ENCODE measurements at places on chromosomes 5 and 9. TPM values are rescaled to one million over a fixed set of nuclear protein-coding genes. Genes with fewer than 3 reads are reported as not detected.

GRCh38 chr9:16982780-16983310 lies 112.4 kb upstream of the BNC2 start:
- no peaks in the 10 kb centered on the region for H3K4me1 ChIP-seq
- H3K27ac ChIP-seq = no peak overlapping the region
- no peaks in the 10 kb centered on the region for H3K36me3 ChIP-seq
- H3K27me3 ChIP-seq = no peaks in the 10 kb centered on the region
- no peak overlapping the region for H3K4me3 ChIP-seq

DNA sequence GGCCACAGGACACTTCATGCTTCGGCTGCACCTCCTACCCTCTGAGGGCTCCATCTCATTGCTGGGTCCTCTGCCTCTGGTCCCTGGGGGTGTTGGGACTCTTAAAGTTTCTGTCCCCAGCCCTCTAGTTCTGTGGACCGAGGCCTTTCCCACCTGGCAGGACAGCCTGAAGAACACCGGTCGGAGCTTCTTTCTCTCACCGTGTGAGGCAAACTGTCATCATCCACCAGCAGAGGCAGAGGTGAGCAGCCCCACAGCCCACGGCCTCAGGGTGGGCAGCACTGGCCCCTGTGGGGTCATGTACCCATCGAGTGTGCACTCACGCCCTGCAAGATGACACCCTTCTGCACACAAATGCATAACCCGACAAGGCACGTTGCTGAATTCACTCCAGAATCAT lies 49.9 kb downstream of the IRX2 start:
- no peak for DNase-seq
- no peak overlapping the region for H3K27ac ChIP-seq
- no peaks in the 10 kb centered on the region for H3K27me3 ChIP-seq
- H3K4me1 ChIP-seq = no peaks in the 10 kb centered on the region
- H3K36me3 ChIP-seq = no peaks in the 10 kb centered on the region
- no peak overlapping the region for H3K4me3 ChIP-seq

The LRRC14B gene
- not detected for total RNA-seq

The MSMP gene
- total RNA-seq = not detected

DNA sequence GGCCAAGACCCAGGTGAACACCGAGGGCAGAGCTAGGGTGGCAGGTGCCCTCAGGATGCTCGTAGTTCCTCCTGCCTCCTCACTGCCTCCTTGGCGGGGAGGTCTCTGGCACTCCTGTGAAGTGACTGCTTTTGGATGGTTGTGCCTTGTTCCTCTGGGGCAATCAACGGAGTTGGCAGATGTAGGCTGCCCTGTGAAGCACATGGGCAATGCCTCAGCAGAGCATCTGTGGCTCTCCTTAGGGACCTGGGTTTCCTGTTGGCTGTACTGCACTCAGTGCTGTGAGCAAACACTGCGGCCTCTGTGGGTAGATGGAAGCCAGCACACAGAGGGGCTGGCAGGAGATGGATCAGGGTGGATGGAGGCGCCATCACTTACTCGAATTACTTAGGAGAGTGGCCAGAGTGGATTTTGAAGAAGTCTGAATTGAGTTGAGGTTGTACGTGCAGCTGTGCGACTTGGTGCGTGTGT lies 71.4 kb upstream of the COL5A1 start:
- H3K27ac ChIP-seq = no peak overlapping the region
- no peaks in the 10 kb centered on the region for H3K27me3 ChIP-seq
- H3K36me3 ChIP-seq = no peaks in the 10 kb centered on the region

- no peaks in the 10 kb centered on the region for H3K27me3 ChIP-seq
- no peak for DNase-seq
- no peak overlapping the region for H3K4me3 ChIP-seq
These were observed 130.3 kb downstream of the CDC42SE2 start for GRCh38 chr5:131394128-131394527.

- H3K27ac ChIP-seq = no peak overlapping the region
- H3K4me3 ChIP-seq = no peak overlapping the region
- no peak for DNase-seq
- H3K36me3 ChIP-seq = no peaks in the 10 kb centered on the region
- no peaks in the 10 kb centered on the region for H3K27me3 ChIP-seq
These were observed 18.0 kb downstream of the POLR1E start for GRCh38 chr9:37503736-37504135.

The CORO2A gene
- total RNA-seq = 3.7 TPM

GRCh38 chr9:37511016-37512010 lies 25.6 kb downstream of the POLR1E start:
- no peaks in the 10 kb centered on the region for H3K36me3 ChIP-seq
- no peak overlapping the region for H3K4me3 ChIP-seq
- no peak overlapping the region for H3K27ac ChIP-seq
- H3K4me1 ChIP-seq = no peaks in the 10 kb centered on the region

GRCh38 chr5:148477429-148477828 lies 93.7 kb downstream of the FBXO38 start:
- H3K4me1 ChIP-seq = no peaks in the 10 kb centered on the region
- no peak overlapping the region for H3K4me3 ChIP-seq
- DNase-seq = no peak
- no peaks in the 10 kb centered on the region for H3K27me3 ChIP-seq

GRCh38 chr5:123421773-123422172 lies 1.4 kb downstream of the CEP120 start:
- peak overlapping the region; percentile 74 for H3K4me3 ChIP-seq
- no peak overlapping the region for H3K27ac ChIP-seq
- no peak for DNase-seq
- no peaks in the 10 kb centered on the region for H3K27me3 ChIP-seq

GRCh38 chr9:95819636-95820035 lies 55.9 kb upstream of the ERCC6L2 start:
- H3K4me3 ChIP-seq = no peak overlapping the region
- H3K27me3 ChIP-seq = no peaks in the 10 kb centered on the region
- no peaks in the 10 kb centered on the region for H3K36me3 ChIP-seq
- DNase-seq = no peak

DNA sequence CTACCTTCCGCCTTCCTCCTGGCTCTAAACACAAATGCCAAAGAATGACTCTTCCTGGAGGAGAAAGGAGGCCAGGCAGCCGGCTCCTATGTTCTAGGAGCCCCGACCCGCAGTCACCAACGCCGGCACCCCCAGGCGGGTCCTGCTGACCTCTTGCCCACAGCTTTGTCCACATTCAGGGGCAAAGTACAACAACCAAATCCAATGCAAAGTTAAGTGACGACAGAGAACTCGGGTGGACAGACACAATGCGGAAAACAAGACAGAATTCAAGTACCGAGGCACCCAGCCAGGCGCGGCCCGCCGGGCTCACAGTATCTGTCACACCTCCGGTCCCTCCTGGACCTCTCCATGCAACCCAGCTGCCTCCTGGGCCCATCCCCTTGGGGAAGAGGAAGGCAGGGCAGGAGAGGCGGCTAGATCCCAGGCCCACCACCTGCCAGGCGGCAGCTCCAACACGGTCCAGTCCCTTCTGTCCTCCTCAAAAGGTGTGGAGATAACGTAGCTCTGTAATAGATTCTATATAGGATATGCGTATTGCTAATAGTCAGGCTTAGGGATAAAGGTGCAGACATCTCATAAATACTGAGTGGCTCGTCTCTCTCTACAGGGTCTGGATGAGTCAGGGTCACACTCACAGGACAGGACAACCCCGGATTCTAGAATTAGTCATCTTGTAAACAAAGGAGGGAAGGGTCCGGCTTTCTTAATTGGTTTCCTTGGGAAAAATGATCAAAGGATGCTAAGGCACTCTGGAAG lies 46.9 kb upstream of the UBAC1 start:
- H3K36me3 ChIP-seq = no peaks in the 10 kb centered on the region
- no peak overlapping the region for H3K4me3 ChIP-seq
- H3K27ac ChIP-seq = no peak overlapping the region
- DNase-seq = no peak
- peaks cover 8% of the 10 kb centered on the region for H3K4me1 ChIP-seq

DNA sequence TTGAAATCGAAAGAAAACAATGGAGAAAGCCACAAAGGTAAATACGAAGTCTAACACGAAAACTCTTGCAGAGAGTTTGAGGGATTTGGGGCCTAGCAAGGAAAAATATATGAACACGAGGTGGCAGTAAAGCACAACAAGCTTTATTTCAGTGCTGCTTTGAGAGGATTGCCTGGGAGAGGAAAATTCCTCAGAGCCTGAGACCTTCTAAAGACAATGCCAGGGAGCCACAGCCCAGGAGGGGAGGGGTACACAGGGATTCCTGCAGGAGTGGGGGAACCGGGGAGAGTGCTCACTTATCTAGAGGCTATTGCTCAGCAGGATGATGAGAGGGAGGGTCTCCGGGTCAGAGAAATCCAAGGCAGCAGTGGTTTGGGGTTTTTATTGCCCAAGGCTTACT lies 134.9 kb upstream of the ADCY2 start:
- no peak overlapping the region for H3K4me3 ChIP-seq
- no peak overlapping the region for H3K27ac ChIP-seq
- H3K27me3 ChIP-seq = no peaks in the 10 kb centered on the region
- DNase-seq = no peak

The SLC36A2 gene
- not detected for total RNA-seq

DNA sequence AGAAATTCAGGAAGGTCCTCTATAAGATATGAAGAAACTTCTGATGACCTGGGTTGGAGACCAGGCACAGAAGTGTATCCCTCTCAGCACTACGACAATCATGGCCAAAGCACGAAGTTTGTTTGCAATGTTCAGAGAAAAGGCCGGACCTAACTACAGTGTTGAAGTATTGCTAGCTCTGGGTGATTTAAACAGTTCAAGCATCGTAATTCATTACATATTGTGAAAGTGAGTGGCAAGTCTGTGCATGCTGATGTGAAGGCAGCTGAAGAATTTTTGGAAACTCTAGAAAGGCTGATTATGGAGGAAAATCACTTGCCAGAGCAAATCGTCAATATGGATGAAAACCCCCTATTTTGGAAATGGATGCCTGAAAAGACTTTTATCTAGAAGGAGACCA lies 67.2 kb upstream of the PANK3 start:
- H3K36me3 ChIP-seq = no peaks in the 10 kb centered on the region
- DNase-seq = no peak
- no peaks in the 10 kb centered on the region for H3K27me3 ChIP-seq
- no peak overlapping the region for H3K4me3 ChIP-seq
- H3K4me1 ChIP-seq = no peaks in the 10 kb centered on the region
- no peak overlapping the region for H3K27ac ChIP-seq

The MAMDC4 gene
- total RNA-seq = 6.1 TPM

The PRSS3 gene
- total RNA-seq = 2.0 TPM

The SLC24A2 gene
- total RNA-seq = 0.24 TPM

DNA sequence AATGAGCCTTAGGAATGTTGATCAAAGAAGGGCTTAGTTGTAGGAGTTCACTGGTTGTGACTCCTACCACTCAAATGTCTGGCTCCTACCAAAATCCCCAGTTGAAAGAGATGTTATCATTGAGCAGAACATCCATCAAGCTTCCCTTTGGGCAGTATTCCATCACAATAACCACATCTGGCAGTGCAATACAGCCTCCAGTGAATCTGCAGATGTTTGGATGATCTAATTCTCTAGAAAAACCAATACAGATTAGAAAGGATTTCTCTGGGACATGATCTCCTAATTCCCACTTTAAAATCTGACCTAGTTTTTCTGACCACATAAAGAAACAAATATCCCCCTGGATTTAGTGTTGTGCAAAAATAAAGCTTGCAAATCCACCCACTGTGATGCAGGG lies 81.6 kb downstream of the TMEM215 start:
- no peak overlapping the region for H3K4me3 ChIP-seq
- H3K4me1 ChIP-seq = no peaks in the 10 kb centered on the region
- no peak overlapping the region for H3K27ac ChIP-seq
- H3K27me3 ChIP-seq = no peaks in the 10 kb centered on the region
- DNase-seq = no peak
- H3K36me3 ChIP-seq = no peaks in the 10 kb centered on the region

- peak overlapping the region; percentile 94 for H3K27ac ChIP-seq
- peak; percentile 32 for DNase-seq
- peak overlapping the region; percentile 90 for H3K4me3 ChIP-seq
- H3K4me1 ChIP-seq = peaks cover 2% of the 10 kb centered on the region
- no peaks in the 10 kb centered on the region for H3K36me3 ChIP-seq
- no peaks in the 10 kb centered on the region for H3K27me3 ChIP-seq
These were observed 694 bp upstream of the PLIN2 start for GRCh38 chr9:19127871-19128500.

- H3K4me3 ChIP-seq = no peak overlapping the region
- no peaks in the 10 kb centered on the region for H3K27me3 ChIP-seq
- H3K4me1 ChIP-seq = peaks cover 6% of the 10 kb centered on the region
- no peak for DNase-seq
These were observed 29.0 kb upstream of the SSBP2 start for GRCh38 chr5:81779916-81780266.

The GFI1B gene
- not detected for total RNA-seq

The LCN10 gene
- total RNA-seq = 2.7 TPM

DNA sequence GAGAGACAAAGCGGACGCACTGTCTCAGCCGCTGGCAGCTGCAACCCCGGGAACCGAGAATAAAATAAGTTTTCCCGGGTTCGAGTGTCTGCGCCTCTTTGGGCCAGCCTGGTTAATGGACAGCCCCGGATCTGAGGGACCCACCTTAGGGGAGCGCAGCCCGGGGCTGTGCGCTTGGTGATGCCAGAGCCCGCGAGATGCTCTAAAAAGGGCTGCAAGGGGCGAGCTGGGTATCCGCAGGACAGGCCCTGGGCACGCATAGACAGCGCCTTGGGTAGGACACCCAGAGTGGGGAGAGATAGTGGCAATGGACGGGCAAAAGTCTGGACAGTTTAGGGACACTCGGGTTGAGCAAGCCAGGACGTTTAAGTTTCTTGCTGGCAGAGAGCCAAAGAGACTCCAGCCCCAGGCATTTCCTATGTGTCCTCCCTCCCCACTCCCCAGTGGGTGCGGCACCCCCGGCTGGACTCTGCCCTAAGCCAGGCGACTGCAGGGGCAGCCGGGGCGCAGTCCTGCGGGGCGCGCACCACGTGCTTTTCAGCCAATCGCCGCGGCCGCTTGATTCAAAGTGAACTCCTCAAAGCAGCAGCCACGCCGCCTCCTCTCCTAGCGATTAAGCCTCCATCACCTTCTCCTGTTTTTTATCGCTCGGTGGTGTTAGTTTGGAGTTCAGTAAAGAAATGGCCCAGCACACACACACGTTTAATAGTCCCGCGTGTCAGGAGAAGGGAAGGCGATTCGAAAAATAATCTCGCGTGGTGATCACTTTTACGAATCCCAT lies 616 bp upstream of the ENC1 start:
- H3K27ac ChIP-seq = peak overlapping the region; percentile 60
- peaks cover 3% of the 10 kb centered on the region for H3K4me1 ChIP-seq
- peak overlapping the region; percentile 73 for H3K4me3 ChIP-seq
- H3K27me3 ChIP-seq = no peaks in the 10 kb centered on the region
- peak; percentile 82 for DNase-seq
- H3K36me3 ChIP-seq = no peaks in the 10 kb centered on the region

DNA sequence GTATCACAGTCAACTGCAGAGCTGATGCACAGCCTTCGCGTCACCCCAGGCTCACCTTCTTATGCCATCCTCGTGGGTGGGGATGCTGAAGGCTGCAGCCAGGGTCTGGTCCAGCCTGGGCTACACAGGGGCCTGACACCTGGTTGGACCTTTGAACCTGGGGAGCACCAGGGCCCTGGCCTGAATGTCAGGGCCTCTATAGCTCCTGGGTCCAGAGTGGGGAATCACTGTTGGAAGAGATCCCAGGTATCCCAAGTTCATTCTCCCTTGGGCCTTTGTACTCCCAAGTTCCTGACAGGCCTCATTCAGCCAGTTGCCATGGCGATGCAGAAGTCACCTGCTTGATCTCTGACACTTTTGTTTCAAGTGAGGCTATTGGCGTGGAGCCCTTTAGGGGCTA lies 43.8 kb downstream of the ZNF618 start:
- DNase-seq = no peak
- no peak overlapping the region for H3K27ac ChIP-seq
- H3K4me1 ChIP-seq = peaks cover 5% of the 10 kb centered on the region
- no peaks in the 10 kb centered on the region for H3K27me3 ChIP-seq

GRCh38 chr5:7529880-7530279 lies 133.9 kb downstream of the ADCY2 start:
- H3K4me3 ChIP-seq = no peak overlapping the region

The NAA35 gene
- total RNA-seq = 25.5 TPM

Measured in ovary (tissue), 10 donors.